ENCODE measurements at places on chromosomes 1 and 21.

- H3K4me3 ChIP-seq, result peak overlapping the region; percentile 58
- no peak overlapping the region for H3K27ac ChIP-seq
- DNase-seq, result peak; percentile 31
- H3K27me3 ChIP-seq, result no peaks in the 10 kb centered on the region
- H3K4me1 ChIP-seq, result no peaks in the 10 kb centered on the region
Measured at GRCh38 chr1:236502579-236502971, 21.2 kb upstream of the LGALS8 start.

GRCh38 chr1:110085671-110086070, 15.2 kb upstream of the ALX3 start:
- H3K27me3 ChIP-seq, result peaks cover 46% of the 10 kb centered on the region
- no peak overlapping the region for H3K4me3 ChIP-seq
- no peak for DNase-seq
- H3K27ac ChIP-seq, result no peak overlapping the region
- no peaks in the 10 kb centered on the region for H3K36me3 ChIP-seq

- H3K4me1 ChIP-seq, result no peaks in the 10 kb centered on the region
- H3K4me3 ChIP-seq, result no peak overlapping the region
- peak overlapping the region; percentile 32 for H3K27ac ChIP-seq
- H3K27me3 ChIP-seq, result no peaks in the 10 kb centered on the region
Measured at GRCh38 chr1:24540906-24541710, 14.8 kb upstream of the NCMAP start.

GRCh38 chr1:117656202-117656641, 50.4 kb downstream of the TENT5C start:
- H3K27ac ChIP-seq, result no peak overlapping the region
- H3K4me1 ChIP-seq, result no peaks in the 10 kb centered on the region
- no peak for DNase-seq
- H3K27me3 ChIP-seq, result no peaks in the 10 kb centered on the region
- H3K36me3 ChIP-seq, result no peaks in the 10 kb centered on the region

DNA sequence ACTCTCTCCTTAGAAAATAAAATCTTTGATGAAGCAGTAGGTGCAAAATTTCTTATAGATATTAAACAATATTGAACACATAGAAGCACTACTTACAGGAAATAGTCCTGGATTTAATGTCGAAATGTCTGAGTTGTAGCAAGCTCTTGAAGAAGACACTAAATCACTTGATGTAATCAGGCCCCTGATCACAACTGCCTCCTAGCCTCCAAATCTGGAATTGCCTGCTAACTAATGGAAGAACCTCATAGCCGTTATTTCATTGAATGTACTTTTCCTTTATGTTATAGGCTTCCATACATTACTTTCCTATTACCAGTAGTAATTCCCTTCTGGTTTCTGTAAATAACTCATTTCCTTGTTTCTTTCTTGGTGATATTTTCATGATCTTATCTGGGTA, 675.7 kb upstream of the CHRM3 start:
- H3K27ac ChIP-seq, result no peak overlapping the region
- H3K27me3 ChIP-seq, result no peaks in the 10 kb centered on the region
- H3K4me1 ChIP-seq, result no peaks in the 10 kb centered on the region
- no peak overlapping the region for H3K4me3 ChIP-seq
- DNase-seq, result no peak

- H3K27me3 ChIP-seq, result no peaks in the 10 kb centered on the region
- no peak overlapping the region for H3K27ac ChIP-seq
- no peak for DNase-seq
- H3K36me3 ChIP-seq, result no peaks in the 10 kb centered on the region
- peaks cover 5% of the 10 kb centered on the region for H3K4me1 ChIP-seq
Measured at GRCh38 chr1:230717251-230717650, 3.3 kb upstream of the AGT start.

DNA sequence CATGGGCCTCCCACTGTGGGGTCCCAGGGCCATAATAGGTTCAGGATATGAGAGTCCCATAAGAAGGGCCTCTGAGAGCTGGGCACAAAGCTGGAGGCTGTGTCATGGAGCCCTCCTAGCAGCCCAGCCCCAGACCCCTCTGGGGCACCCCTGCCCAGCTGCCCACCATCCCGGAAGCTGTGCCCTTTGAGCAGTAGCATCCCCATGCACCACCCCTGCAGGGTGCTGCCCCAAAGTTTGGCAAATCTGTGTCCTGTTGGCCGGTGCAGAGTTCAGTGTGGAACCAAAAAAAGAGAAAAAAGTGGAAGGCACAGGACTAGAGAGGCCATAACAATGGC, 17.6 kb downstream of the TNNT2 start:
- no peaks in the 10 kb centered on the region for H3K36me3 ChIP-seq
- no peaks in the 10 kb centered on the region for H3K4me1 ChIP-seq
- DNase-seq, result no peak
- H3K27ac ChIP-seq, result no peak overlapping the region

DNA sequence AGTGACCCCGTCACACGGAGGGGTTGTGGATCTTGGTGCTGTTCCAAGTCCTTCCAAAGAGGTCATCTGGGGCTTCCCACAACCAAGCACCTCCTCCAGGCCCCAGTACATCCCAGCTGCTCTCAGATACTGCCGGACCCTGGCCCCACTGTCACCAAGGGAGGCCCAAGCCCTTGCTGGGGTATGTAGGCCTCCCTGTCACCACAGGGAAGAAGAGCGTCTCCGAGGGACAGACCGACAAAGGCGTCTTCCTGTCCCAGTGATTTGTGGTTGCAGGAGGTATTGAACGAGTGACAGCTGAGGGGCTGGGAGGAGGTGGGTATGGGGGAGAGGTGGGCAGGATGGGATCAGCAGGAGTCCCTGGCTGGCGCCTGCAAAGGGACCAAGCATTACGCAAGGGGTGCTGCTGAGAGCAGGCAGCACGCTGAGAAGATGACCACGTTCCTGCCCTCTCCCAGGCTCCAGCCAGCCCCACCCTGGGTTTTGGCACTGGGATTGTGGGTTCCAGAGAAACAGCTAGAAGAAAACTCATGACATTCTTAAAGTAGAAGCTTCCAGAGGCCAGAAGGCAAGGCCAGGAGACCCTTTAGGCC, 29.7 kb downstream of the LRP8 start:
- no peak overlapping the region for H3K4me3 ChIP-seq
- no peak overlapping the region for H3K27ac ChIP-seq
- no peak for DNase-seq
- no peaks in the 10 kb centered on the region for H3K4me1 ChIP-seq
- no peaks in the 10 kb centered on the region for H3K36me3 ChIP-seq

DNA sequence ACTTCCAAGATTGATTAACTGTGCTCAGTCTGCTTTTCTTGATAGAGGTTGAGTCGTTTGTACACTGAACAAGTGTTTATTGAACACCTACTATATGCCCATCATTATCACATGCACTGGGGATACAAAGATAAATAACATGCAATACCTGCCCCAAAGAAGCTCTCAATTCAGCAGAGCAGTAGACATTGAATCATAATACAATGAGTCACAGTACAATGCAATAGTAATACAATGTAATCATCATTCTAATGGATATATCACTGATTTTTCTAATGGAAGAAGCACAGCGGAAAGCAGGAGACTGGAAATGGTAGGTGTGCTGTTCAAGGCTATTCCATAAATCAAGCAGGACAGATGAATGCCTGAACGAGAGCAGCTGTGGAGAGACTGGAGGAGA, 3.7 kb upstream of the SEC16B start:
- DNase-seq, result no peak
- H3K4me3 ChIP-seq, result no peak overlapping the region
- H3K27me3 ChIP-seq, result no peaks in the 10 kb centered on the region
- no peaks in the 10 kb centered on the region for H3K36me3 ChIP-seq
- H3K4me1 ChIP-seq, result no peaks in the 10 kb centered on the region

DNA sequence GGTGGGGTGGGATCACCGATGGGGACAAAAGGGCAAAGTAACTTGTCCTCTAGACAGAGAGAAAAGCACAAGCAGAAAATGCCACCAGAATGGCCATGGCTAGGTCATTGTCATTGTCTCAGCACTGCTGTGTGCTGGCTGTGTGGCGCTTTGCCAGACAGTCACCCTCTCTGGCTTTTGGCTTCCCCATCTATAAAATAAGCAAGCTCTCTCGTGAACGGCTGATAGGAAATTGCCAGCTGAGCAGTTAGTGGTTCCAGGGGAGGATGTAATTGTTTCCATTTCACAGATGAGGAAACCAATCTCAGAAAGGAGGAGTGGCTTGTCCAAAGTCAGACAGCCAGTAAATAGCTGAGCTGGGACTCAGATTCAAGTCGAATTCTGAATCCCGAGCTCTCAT, 32.5 kb downstream of the PADI2 start:
- no peak overlapping the region for H3K4me3 ChIP-seq
- H3K27ac ChIP-seq, result no peak overlapping the region
- no peaks in the 10 kb centered on the region for H3K4me1 ChIP-seq
- no peaks in the 10 kb centered on the region for H3K27me3 ChIP-seq
- no peaks in the 10 kb centered on the region for H3K36me3 ChIP-seq

DNA sequence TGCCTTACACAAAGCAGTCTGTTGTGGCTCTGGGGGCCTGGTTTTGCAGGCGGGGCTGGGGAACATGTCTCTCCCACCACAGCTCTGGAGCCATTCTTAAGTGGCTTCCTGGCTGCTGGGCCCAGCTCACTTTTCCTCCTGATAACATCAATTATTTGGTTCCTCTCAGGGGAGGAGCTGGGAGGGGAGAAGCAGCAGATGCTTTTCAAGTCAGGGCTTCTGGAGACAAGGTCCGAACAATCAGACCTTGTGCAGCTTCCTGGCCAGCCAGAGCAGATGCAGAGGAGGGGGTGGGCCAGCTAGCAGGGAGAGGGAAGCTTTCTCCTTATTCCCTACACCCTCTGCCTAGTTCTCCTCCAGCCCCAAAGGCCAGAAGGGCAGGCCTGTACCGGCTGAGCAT, 3.7 kb upstream of the PAQR6 start:
- no peak for DNase-seq
- peaks cover 49% of the 10 kb centered on the region for H3K36me3 ChIP-seq
- no peaks in the 10 kb centered on the region for H3K27me3 ChIP-seq
- H3K4me3 ChIP-seq, result no peak overlapping the region
- no peaks in the 10 kb centered on the region for H3K4me1 ChIP-seq

DNA sequence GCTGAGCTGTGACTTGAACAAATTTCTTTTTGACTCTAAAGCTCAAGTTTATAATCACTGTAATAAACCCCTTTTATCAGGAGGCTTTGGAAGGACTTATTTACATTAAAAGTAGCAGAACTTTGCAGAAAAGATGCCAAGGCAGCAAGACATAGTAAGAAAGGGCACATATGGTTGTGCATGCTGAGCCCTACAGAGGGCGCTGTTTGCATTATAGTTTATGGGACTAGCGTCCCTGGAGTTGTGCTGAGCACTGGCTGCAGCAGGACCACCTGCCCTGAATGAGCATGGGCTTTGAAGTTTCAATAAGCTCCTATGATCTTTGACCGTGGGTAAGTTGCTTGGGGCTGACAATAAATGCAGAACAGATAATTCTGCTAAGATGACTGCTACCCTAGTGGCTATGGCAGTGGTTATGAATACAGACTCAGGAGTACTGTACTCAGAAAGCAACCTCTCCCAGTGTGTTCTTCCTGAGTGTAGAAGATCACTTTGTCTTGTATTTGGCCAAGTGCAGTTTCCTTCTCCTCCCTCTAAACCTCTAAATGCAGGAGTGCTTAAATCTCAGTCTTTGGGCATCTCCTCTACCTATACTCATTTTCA, 45.4 kb upstream of the USP1 start:
- no peak overlapping the region for H3K27ac ChIP-seq
- H3K27me3 ChIP-seq, result no peaks in the 10 kb centered on the region
- H3K4me1 ChIP-seq, result no peaks in the 10 kb centered on the region
- DNase-seq, result no peak

DNA sequence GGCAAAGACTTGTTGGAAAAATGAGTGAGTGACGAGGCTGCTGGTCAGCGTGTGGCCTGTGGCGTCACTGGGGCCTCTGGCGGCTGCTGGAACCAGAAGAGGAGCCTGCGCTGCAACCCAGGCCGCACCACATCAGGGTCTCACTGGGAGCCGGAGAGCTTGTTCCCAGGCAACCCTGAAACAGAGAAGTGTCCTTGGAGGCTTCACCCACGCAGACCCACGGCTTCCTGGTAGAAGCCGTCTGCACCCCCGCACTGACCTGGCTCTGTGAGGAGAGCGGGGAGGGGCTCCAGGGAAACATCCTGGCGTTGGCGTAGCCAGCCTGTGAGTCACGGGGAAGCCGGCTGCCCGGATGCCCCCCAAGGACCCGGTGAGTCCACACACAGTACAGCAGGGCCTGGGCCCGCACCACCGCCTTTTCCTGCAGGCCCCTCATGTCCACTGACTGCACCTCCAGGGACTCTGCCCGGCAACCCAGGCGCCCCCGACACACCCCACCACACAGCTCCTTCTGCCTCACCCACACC, 57.4 kb downstream of the COL6A1 start:
- DNase-seq, result no peak
- no peak overlapping the region for H3K27ac ChIP-seq
- no peak overlapping the region for H3K4me3 ChIP-seq

GRCh38 chr21:37936010-37936785, 19.9 kb upstream of the KCNJ6 start:
- no peaks in the 10 kb centered on the region for H3K27me3 ChIP-seq
- no peaks in the 10 kb centered on the region for H3K36me3 ChIP-seq
- no peaks in the 10 kb centered on the region for H3K4me1 ChIP-seq

GRCh38 chr1:197776351-197777105, 1.2 kb upstream of the DENND1B start:
- H3K4me3 ChIP-seq, result no peak overlapping the region
- no peak for DNase-seq
- H3K4me1 ChIP-seq, result peaks cover 12% of the 10 kb centered on the region
- no peaks in the 10 kb centered on the region for H3K36me3 ChIP-seq
- H3K27me3 ChIP-seq, result no peaks in the 10 kb centered on the region

DNA sequence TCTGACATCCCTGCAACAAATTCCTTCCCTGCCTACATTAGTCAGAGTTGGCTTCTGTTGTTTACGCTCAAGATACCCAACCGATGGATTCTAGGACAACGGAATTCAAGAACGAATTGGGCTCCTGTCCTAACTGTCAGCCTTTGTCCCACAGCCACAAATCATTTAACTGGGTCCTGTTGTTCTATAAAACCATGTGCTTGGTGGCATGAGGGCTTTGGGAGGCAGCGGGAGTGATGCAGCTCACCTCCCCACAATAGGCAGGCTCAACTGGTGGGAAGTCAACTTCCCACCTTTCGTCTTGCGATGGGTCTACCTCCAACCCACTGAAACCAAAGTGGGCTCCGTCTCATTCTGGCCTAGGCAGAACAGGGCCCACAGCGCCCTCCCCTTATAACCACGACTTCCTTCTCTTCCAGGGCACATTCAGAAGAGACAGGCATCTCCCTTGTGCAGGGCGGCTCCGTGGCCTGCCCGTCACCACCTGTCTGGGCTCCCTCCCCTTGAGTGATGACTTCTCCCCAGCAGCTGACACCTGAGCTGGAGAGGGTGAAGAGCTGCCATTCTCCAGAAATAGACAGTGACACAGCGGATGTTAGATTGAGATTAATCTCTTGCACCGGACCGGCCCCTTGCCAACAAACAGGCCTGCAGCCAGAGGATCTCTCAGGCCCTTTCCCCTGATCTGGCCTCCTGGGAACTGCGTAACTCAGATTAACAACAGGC, 26.5 kb downstream of the LRRC38 start:
- no peak overlapping the region for H3K27ac ChIP-seq
- peak; percentile 48 for DNase-seq
- no peaks in the 10 kb centered on the region for H3K4me1 ChIP-seq
- H3K36me3 ChIP-seq, result no peaks in the 10 kb centered on the region

- H3K4me1 ChIP-seq, result no peaks in the 10 kb centered on the region
- no peaks in the 10 kb centered on the region for H3K27me3 ChIP-seq
- H3K27ac ChIP-seq, result no peak overlapping the region
- H3K36me3 ChIP-seq, result no peaks in the 10 kb centered on the region
- no peak for DNase-seq
- no peak overlapping the region for H3K4me3 ChIP-seq
Measured at GRCh38 chr1:62870148-62870547, 86.2 kb downstream of the ATG4C start.

GRCh38 chr1:119838236-119838635, 27.0 kb upstream of the REG4 start:
- H3K4me1 ChIP-seq, result no peaks in the 10 kb centered on the region
- no peak for DNase-seq
- H3K4me3 ChIP-seq, result no peak overlapping the region
- H3K27ac ChIP-seq, result no peak overlapping the region
- no peaks in the 10 kb centered on the region for H3K36me3 ChIP-seq
